Hematopoietic multipotent progenitor cell (in vitro differentiated cells): ENCODE measurements at places on chromosomes 4 and X.
A peak's percentile ranks its signal among the peaks of the same experiment; 100 is the strongest.

- no peak for DNase-seq
Observed at GRCh38 chr4:132026166-132026565, 1122.9 kb upstream of the PCDH10 start.

- peak; percentile 47 for DNase-seq
Observed at GRCh38 chrX:130171446-130172126, at the start of gene RAB33A. Gene RAB33A (plus strand): TSS chrX:130171962. CDS start chrX:130172063, 101 bp downstream.

GRCh38 chr4:170088716-170089115, 1.0 kb downstream of the AADAT start:
- DNase-seq = no peak

DNA sequence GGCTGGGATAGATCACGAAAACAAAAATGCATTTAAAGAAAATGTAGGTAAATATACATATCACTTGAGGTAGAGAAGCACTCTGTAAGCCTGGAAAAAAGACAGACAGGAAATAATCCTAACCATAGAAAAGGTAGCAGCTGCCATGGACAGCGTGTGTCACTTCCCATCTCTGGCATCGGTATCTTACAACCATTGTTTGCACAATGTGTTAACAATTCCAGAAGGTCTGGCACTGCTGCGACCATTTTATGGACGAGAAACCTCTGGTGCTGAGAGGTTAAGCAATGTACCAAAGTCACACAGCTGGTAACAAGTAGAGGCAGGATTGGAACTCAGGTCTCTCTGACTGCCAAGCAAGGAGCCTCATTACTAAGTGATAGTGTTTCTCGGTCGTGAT, 1.7 kb upstream of the MTNR1A start:
- DNase-seq = no peak

DNA sequence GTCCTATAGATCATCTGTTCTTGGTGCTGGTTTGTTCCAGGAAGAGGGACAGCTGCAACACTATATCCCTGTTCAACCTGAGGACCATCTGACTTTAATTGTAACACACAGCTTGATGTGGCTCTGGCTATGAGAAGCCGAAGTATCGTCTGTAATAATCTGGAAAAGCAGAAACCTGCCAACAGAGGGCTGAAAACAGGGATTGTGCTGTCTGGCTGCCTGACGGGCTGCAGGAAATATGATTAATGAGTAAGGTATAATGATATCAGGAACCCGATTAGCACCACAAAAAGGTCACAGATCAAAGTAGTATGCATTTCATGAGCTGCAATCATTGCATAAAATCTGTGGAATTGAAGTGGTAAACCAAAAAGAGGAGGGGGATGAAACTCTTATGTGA, 170.4 kb upstream of the MAB21L2 start:
- DNase-seq = no peak

DNA sequence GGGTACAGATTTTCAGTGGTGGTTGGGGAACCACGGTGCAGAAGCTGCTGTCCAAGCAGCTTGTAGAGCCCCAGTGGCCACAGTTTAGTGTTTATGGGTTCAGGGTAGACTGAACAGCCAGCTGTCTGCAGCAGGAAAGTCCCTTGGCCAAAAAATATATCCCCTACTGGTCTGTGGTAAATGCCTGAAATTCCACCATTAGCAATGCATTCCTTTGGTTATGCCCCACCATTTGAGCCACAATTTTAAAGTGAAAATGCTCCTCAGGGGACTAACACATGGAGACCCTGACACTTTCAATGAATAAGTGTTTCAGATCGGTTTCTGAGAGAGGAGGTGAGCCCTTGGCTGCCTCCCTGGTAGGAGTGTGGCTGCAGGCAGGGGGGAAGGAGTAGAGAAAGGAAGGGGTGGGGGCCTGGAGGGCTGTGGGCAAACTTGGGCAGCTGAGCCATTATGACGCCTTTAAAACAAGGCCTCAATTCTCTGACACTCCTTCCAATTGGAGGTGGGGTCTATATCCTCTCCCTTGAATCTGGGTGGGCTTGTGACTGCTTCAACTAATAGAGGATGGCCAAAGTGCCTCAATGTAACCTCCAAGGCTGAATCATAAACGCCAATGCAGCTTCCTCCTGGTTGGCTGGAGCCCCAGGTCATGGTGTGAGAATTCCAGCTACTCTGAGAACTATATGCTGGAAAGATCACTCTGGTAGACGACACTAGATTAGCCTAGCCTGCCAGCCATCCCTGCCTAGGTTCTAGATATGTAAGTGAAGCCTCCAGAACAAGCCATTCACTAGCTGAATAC, 75.8 kb upstream of the ATP6AP2 start:
- no peak for DNase-seq

- no peak for DNase-seq
Observed at GRCh38 chr4:95377366-95377900, 171.3 kb downstream of the UNC5C start.

GRCh38 chr4:35760807-35761206, 483.5 kb downstream of the ARAP2 start:
- DNase-seq = peak; percentile 45

GRCh38 chr4:140238351-140239056, 84.5 kb upstream of the MAML3 start:
- DNase-seq = no peak

DNA sequence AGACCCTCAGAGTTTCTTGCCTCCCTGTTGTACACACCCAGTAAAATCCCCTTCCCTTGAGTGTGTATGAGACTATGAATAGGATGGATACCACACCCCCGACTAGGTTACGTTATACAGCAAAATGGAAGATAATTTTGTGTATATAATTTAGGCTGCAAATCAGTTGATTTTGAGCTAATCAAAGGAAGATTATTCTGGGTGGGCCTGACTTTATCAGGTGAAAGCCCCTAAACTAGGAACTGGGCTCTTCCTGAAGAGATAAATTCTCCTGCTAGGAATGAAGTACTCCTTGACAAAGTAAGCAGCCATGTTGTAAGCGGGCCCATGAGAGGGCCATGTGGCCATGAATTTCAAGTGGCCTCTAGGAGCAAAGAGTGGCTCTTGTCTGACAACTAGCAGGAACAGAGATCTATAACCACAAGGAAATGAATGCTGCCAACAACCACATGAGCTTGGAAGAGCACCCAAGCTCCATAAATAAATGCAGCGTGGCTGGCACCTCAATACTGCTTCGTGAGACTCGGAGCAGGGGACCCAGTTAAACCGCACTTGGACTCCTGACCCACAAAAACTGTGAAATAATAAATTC, 646.4 kb downstream of the IL1RAPL1 start:
- DNase-seq = no peak

GRCh38 chr4:15598644-15599043, 56.5 kb downstream of the FBXL5 start:
- DNase-seq = no peak

DNA sequence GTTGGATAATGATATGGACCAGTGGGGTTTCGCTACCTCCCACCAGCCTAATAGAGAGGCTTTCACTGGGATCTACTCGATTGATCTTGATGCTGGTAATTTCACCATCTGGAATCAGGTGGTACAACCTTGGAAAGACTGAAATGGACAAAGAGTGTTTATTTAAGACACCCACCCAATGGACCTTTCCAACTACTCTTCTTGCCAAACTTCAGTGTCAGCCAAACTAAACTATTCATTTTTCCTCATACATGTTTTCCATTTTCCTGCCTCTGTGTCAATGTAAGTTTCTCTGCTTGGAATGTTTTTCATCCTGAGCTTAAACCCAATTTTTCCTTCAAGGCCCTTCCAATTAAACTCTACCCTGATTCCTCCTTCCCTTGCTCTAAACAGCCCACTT, 92.6 kb downstream of the LNX1 start:
- no peak for DNase-seq

GRCh38 chr4:65658117-65658516, 12.2 kb downstream of the EPHA5 start:
- no peak for DNase-seq

DNA sequence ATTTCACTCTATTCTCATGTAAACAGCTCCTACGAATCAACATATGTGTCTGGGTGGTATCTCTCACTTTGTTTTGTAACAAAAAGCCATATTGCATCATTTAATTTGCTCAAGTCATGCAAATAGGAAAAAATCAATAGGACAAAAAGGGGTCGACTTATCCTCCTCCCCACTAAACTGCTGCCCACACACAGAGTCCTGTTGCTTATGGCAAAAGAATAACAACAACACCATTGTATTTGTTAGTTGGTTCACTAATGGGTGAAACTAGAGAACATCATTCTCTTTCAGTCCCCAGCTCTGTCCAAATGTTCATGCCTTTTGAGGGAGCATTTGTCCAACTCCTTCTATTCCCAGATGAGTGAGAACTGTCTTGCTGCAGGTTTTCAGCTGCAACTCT, 2.1 kb downstream of the HHIP start:
- DNase-seq = no peak
